ENCODE measurements at places on chromosomes 1 and 21.
A peak's percentile ranks its signal among the peaks of the same experiment; 100 is the strongest.

- no peak for DNase-seq
These were observed 81.7 kb downstream of the PTPRU start for GRCh38 chr1:29317916-29318530.

DNA sequence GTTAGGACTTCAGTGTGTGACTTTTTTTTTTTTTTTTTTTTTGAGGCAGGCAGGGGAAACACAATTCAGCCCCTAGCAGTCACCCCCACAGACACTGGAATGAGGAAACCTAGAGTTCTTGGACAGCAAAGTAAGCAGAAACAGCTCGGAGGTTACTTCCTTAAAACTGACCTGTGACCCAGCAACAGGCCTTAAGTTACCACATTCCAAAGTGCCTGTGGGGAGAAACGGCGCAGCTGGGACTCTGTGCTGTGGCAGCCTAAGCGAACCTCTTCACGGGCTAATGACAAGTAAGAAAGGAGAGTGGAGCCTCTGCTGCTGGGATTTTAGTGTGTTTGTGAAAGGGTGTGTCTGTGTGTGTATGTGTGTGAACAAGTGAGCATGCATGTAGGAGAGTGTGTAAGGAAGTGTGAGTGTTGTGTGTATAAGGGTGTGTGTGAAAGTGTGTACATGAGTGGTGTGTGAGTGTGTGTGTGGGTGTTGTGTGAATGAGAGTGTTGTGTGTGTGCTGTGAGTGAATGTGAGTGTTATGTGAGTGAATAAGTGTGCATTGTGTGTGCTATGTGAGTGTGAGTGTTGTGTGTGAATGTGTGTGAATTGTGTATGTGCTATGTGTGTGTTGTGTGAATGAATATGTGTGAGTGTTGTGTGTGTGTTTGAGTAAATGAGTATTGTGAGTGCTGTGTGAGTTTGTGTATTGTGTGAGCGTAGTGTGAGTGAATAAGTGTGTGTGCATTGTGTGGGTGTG, 180.8 kb downstream of the BRINP2 start:
- peak; percentile 51 for DNase-seq

DNA sequence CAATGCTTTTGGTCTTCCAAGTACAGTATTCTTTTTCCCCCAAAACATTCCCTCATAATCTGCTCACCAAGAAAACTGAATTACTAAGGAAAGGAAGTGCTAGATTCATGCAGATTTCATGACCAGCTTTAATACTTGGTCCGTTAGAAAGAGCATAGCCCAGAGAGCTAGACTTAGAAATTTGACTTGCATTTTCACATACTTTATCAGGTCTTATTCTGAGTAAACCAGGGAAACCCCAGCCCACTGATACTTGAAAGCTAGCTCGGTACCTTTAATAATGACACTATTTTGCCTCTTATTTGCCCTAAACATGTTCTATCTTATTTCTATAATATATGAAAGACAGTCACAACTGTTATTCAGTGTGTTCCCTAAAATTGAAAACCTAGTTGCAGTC, 204.5 kb downstream of the TTLL7 start:
- DNase-seq, result no peak

DNA sequence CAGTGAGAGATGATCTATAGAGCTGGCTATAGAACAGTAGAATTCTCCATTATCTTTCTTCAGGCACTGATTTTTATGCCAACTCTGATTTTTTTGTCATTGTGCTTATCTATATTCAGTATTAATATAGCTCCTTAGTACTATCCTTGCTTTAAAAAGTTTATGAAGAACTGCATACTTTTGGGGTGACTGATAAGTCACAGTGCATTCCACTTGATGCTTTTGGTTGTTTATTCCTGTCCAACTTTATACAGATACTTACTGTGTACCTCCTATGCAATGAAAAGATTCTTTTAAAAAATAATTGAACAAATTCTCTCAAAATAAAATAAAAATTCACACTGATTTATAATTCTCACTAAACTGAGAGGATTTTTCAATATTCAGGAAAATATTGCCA, 71.6 kb downstream of the COL24A1 start:
- DNase-seq, result no peak

- DNase-seq, result peak; percentile 6
These were observed 34.1 kb downstream of the SOAT1 start for GRCh38 chr1:179327679-179328078.

- DNase-seq, result no peak
These were observed 79.6 kb downstream of the UCHL5 start for GRCh38 chr1:192979542-192979941.

GRCh38 chr1:246220495-246221065, 286.5 kb downstream of the SMYD3 start:
- no peak for DNase-seq

DNA sequence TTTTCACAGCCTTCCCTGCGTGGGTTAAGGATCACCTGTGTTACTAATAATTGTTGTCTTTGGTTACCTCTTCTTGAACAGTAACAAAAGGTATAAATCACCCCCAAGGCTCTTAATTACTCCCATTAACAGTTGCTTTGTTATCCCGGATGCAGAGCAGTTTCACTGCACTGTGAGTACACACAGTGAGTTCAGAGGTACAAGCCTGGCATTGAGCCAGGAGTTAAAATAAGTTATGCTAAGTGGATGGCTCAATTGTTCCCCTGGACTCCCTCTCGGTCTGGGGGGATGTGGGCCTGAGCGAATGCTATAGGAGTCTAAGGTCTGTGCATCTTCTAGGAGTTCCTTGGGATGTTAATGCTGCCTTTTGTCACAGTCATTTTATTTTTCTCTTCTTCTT, 258.3 kb downstream of the ATG4C start:
- no peak for DNase-seq

GRCh38 chr1:3514404-3514803, 59.9 kb downstream of the ARHGEF16 start:
- DNase-seq, result no peak

GRCh38 chr1:98706173-98706843, 44.8 kb downstream of the SNX7 start:
- DNase-seq, result peak; percentile 76

GRCh38 chr1:214290424-214291037, 9.6 kb downstream of the SMYD2 start:
- DNase-seq, result no peak

- DNase-seq, result no peak
These were observed 7.6 kb upstream of the KRTAP19-8 start for GRCh38 chr21:31045841-31046240.

DNA sequence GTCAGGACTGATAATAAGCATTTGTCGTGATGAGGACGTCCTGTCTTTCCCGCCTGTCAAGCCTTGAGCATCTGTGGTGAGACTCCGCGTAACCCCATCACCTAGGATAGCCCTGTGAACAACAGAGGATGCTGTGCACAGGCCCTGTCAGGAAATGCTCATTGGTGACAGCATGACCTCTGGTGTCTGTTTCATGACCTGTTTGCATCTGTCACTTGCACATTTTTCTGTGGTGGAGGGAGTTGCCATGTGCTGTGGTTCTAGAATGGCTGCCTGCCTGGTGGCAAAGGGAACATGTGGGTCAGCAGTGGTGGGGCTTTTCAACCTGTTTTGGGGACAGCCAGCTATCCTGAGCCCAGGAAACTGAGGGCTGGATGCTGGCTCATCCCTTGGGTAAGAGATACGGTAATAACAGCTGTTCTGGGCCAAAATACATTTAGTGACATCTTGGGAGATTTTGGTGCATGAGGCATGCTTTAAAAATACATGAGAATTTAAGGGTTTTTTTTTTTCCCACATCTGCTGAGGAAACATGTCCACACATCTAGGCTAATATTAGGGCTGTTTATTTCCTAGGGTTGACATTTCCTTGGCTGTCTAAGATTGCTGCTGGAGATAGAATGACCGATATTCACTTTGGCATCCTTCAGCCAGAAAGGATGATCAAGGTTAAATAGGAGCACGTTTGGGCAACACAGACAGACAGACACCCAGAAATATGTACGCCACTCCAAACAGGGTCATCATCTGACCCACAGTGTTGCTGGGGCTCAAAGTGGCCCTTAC, 52.9 kb downstream of the KCNC4 start:
- peak; percentile 25 for DNase-seq

- DNase-seq, result peak; percentile 86
These were observed 6.5 kb downstream of the INSRR start for GRCh38 chr1:156852418-156852874.

DNA sequence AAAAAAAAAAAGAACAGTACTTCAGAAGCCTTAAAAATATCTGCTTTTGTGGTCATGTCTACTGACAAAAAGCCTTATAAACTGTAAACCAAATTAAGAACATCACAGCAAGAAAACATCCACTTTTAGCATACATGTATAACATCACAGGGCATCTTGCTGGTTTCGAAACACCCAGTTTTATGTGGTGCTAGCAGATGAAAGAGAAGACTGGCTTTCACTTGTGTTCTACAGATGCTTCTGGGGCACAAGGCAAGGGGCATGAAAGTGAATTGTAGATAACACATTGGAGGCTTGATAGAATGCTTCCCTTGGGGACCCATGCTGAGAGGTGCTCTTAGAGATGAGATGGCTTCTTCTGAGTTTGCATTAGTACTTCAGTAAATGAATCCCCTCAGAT, 543.7 kb upstream of the PKN2 start:
- DNase-seq, result no peak

DNA sequence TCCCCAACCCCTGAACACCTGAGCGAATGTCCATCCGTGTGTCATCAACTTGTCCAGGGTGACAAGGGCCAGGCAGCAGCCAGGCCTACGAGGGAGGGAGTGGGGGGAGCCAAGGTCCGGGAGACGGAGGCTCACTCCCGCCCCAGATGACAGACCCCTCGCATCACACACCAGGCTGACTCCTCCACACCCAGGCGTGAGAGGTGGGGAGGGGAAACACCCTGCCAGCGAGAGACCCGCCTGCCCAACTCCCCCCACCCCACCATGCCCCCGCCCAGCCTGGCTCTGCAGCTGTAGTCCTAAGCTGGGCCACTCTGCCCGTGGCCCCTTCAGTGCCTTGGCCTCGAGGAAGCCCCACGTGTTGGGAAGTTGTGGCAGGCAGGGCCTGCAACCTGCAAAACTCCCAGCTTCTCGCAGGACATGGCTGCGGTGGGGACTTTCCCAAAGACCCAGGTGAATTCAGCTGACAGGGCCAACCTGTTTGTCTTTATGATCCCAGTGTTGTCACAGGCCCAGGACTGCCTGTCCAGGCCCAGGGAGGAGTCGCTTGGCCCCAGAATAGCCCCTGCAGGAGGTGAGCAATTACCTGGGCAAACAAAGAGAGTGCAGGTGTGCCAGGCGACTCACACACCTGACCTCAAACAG, 62.9 kb downstream of the RIPK4 start:
- DNase-seq, result no peak

DNA sequence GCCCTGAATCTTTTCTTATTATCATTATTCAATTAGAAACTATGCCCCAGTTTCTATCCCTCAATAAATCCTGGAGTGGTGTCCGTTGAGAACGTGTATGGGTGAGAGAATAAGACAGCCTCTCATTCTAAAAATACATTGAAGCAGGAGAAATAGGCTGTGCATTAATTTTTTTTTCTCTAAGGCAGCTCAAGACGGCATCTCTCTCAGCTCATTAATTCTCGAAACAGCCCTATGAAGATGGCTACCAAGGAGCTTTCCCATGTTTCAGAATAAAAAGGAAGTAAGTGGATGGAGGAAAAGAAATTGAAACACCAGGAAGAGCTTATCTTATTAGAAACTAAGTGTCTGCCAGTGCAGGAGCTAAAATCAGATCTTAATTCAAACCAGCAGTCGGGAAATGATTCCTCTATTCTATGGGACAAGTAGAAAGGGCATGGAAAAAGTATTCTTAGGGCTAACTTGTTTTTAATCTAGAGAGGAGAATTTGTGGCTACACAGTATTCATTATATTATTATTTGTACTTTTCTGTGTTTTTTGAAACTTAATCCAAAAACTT, 347.1 kb upstream of the PLD5 start:
- DNase-seq, result no peak

- DNase-seq, result no peak
These were observed 41.0 kb downstream of the SLX9 start for GRCh38 chr21:44980562-44981489.

DNA sequence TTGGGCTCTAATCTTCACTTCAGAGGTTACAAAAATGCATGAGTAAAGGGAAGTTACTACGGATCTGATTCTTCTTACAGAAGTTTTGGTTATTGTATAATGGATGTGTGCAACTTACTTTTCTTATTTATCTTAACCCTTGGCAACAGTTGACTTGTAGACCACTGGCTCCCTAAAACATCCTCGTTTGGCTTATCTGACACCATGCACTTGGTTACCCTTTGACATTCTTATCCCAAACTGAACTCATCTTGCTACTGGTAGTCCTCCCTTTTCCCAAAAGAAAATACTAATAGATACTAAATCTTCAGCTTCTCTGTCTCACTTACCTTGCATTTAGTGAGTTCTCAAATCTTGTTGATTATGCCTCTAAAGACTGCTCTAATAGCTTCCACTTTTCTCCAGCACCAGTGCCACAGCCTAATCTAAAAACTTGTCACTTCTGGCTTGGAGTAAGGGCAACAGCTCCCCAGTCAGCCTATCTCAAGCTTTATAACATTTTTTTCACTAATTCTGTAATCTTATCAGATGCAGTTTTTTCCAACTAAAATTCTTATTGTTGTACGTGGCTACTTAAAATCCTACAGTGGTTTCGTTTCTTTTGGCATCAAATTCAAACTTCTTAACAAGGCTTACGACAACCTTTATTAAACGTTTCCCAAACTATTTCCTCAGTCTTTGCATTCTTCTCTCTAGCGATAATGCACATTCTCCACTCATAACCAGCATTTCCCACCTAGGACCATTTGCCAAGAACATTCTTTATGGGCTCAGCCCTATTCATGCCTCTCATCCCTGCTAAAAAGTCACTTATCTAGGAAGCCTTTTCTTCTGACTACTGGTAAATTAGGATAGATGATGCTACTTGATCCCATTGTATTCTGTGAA, 204.2 kb downstream of the KCNT2 start:
- DNase-seq, result no peak

- DNase-seq, result peak; percentile 56
These were observed 164.4 kb downstream of the NTPCR start for GRCh38 chr1:233114860-233115259.

DNA sequence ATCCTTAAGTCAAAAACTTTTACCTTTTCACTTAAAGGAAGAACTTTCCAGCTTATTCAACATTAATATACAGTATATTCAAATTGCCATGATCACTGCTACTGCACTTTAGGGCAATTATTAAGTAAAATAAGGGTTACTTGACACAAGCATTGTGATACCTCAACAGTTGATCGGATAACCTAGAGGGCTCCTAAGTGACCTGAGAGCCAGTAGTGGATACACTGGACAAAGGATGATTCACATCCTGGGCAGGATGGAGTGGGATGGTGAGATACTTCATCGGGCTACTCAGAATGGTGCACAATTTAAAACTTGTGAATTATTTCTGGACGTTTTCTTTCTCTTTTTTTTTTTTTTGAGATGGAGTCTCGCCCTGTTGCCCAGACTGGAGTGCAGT, 54.5 kb upstream of the PPM1J start:
- no peak for DNase-seq

- DNase-seq, result no peak
These were observed 50.2 kb downstream of the KCNN3 start for GRCh38 chr1:154819628-154820590.

GRCh38 chr1:8239039-8239305, 78.9 kb upstream of the SLC45A1 start:
- DNase-seq, result peak; percentile 30

Measured in muscle of leg (tissue), 16 donors.